ENCODE measurements at places on chromosomes 16 and 17.

- DNase-seq, result no peak
These were observed 21.8 kb downstream of the DOC2B start for GRCh38 chr17:159609-160008.

- DNase-seq, result no peak
These were observed 118.5 kb downstream of the C16orf78 start for GRCh38 chr16:49491771-49492761.

GRCh38 chr17:38602453-38602852 is 3.3 kb downstream of the SRCIN1 start:
- DNase-seq, result no peak

GRCh38 chr16:23595246-23595950 is 718 bp downstream of the NDUFAB1 start:
- DNase-seq, result no peak

DNA sequence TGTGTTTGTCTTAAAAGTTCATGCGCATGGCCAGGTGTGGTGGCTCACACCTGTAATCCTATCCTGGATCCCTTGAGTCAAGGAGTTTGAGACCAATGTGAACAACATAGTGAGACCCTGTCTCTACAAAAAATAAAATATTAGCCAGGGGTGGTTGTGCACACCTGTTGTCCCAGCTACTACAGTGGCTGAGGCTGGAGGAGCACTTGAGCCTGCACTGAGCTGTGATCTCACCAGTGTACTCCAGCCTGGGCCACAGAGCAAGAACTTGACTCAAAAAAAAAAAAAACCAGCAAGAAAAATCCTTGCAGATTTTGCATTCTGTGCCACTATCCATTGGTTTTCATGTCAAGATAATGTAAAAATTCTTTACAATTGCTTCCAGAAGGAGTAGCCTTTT is 8.2 kb downstream of the KSR1 start:
- no peak for DNase-seq

DNA sequence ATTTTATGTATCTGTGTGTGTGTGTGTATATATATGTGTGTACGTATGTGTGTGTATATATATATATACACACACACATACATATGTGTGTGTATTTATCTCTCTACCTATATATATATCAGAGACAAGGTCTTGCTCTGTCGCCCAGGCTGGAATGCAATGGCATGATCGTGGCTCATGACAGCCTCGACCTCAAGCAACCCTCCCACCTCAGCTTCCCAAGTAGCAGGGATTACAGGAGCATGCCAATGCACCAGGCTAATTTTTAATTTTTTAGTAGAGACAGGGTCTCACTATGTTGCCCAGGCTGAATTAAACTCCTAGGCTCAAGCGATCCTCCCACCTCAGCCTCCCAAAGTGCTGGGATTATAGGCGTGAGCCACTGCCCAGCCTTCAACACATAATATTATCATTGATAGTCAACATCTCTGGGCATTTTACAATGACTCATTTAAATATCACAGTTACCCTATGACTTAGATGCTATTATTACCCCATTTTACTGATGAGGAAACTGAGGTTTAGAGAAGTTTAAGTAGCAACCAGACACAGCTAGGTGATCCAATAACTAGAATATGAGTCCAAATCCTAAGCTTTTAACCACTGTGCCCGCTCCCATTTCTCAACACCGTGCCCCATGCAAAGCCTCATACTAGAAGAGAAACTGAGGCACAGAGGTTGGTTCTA is 24.3 kb downstream of the G6PC3 start:
- DNase-seq, result no peak

DNA sequence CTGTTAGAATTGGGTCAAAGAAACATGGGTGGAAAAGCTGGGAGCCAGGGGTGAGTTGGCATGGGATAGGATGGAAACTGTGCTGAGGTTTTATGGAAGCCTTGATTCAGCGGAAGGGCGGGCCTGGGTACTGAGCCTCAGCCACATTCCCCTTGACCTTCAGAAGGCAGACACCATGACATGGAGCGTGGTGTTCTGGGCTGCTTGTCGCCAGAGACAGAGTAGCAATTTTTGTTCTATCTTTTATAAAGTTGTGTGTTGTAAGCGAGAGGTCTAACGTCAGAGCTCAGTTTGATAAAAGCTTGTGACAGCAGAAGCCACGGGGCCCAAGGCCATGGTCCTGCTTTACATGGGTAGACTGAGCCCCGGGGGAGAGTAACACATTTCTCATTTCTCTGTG is 50.2 kb downstream of the SLC47A1 start:
- no peak for DNase-seq

- no peak for DNase-seq
These were observed 148.7 kb upstream of the HS3ST2 start for GRCh38 chr16:22665048-22665797.

GRCh38 chr17:28746611-28747050 is 2.8 kb downstream of the TRAF4 start:
- no peak for DNase-seq

GRCh38 chr16:50944436-50944835 is 202.6 kb downstream of the CYLD start:
- DNase-seq, result no peak

GRCh38 chr17:55830699-55831471 is 80.0 kb downstream of the PCTP start:
- DNase-seq, result no peak

- DNase-seq, result peak; percentile 91
These were observed 43.3 kb downstream of the PGS1 start for GRCh38 chr17:78421534-78422266.

- DNase-seq, result no peak
These were observed 49.8 kb downstream of the UBE2G1 start for GRCh38 chr17:4316648-4317047.

DNA sequence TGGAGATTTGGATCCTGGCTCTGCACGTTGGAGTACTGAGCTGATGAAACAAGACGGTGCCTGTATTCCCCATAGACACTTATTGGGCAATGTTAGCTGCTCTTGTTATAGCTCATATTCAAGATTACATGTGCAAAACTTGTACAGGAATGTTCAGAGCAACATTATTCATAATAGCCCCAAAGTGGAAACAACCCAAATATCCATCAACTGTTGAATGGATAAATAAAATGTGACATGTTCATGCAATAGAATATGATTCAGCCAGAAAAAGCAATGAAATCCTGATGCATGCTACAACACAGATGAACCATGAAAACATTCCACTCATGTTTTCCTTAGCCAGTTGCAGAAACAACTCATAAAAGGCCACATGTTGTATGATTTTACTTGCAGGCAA is 5.7 kb upstream of the SDR42E1 start:
- peak; percentile 39 for DNase-seq

- no peak for DNase-seq
These were observed 397.3 kb downstream of the SHISA9 start for GRCh38 chr16:13298666-13299065.

GRCh38 chr16:72050769-72051464 is 3.4 kb upstream of the HP start:
- peak; percentile 25 for DNase-seq

DNA sequence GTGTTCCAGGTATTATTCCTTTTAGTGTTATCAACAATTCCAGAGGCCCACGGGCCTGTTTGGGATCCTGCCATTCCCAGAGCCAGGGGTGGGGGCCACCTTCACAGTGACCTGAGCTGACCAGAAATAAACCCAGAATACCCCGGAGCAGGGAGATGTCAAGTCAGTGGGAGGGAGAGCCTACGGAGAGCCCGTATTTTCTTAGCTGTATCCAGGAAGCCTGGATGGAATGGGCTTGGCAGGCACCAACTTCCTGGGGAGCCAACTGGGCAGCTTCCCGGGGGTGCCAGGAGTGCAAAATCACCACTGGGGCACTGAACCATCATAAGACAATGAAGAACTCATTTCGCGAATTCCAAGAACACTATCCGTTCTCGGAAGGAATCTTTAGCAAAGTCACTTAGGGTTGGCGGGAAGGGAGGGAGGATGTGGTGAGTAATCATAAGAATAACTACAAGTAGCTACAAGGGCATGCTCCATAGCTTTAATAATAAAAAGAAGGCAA is 13.2 kb upstream of the MRTFB start:
- DNase-seq, result no peak

GRCh38 chr16:50719401-50720337 is 22.2 kb upstream of the CYLD start:
- DNase-seq, result no peak

- peak; percentile 79 for DNase-seq
These were observed 883.3 kb downstream of the CDH11 start for GRCh38 chr16:64238571-64238970.

GRCh38 chr17:14942526-14943190 is 322.5 kb downstream of the PMP22 start:
- DNase-seq, result peak; percentile 15

- DNase-seq, result no peak
These were observed 16.8 kb upstream of the TRPV2 start for GRCh38 chr17:16398270-16399267.

DNA sequence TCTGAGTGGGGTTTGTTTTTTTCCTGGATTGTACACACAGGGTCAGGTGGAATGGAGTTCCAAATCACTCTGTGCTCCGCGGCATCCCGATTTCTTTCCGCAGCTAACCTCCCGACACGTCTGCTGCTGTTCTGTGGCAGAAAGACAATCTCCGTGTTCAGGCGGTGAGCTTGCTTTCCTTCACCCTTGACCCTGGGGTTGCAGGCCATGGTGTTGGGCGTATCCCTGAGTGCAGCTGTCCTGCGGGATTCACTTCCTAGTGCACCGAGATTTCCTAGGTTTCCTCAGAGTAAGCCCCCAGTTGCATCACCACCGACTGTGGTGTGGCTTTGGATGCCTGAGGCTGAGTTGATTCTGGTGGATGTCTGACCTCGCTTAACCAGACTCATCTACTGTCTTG is 7.8 kb upstream of the ARL6IP1 start:
- DNase-seq, result no peak

- no peak for DNase-seq
These were observed 7.6 kb downstream of the PFAS start for GRCh38 chr17:8256691-8257090.

GRCh38 chr17:7111784-7112509 is 2.7 kb downstream of the ASGR2 start:
- no peak for DNase-seq

DNA sequence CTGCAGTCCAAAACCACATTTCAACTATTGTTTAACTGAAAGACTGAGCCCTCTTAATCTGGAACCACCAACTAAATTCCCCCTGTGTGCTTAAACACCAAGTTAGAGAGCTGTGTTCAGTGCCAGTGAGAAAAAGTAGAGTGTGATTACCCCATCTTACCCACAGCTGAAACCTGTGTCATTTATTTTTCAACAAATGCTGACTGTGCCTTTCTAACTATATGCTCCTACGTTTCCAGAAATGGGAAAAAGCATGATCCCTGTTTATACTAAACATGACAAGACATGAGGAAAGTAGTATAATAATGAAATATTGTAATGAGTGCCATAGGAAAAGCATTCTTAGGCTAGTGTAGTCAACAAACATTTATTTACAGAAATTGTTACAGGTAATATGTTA is 7.4 kb upstream of the TOX3 start:
- no peak for DNase-seq

- peak; percentile 90 for DNase-seq
These were observed 408.7 kb downstream of the SLC39A11 start for GRCh38 chr17:72683506-72684404.

DNA sequence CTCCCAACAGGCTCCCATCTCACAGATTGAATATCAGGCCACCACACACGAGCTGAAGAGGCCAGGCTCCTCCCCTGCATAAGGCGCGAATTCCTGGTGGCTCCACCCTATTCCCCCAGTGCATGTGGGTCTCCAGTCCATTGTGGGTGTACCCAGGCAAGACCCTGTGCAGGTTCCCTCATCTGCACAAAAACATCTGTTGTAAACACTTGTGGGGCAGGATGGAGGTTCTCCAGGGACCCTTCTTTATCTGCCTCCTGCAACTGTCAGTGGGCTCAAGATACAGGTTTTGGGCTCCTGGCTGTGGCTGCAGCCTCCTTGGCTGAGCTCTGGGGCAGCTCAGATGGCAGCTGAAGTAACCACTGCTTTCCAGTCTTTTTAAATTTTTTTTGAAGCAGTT is 17.6 kb upstream of the LGALS9 start:
- no peak for DNase-seq

GRCh38 chr16:71311553-71312158 is 22.5 kb upstream of the CMTR2 start:
- peak; percentile 25 for DNase-seq

GRCh38 chr16:23836404-23837311 is 875 bp downstream of the PRKCB start:
- DNase-seq, result no peak

GRCh38 chr16:82360024-82360783 is 190.2 kb upstream of the MPHOSPH6 start:
- no peak for DNase-seq

DNA sequence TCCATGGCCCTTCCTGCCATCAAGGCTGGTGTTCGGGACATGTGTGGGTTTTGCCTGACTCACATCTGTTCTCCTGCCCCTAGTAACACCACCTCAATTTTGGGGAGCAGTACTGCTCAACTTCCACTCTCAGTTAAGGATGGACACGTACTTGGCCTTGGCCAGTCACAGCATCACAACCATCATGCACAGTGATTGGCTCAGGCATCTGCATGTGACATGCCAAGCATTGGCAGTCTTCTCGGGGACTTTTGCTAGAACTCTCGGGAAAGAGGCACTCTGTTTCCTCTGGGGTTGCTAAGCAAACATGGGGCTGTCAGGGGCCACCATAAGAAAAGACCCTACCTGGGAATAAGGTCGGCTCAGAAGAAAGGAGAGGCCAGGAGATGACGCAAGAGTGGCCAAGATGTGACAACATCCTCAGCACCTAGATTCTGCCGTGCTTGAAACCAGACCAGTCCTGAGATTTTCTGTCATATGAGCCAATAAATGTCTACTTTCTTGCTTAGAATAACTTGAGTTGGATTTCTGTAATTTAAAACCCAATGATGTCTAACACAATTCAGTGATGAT is 11.9 kb upstream of the KDM8 start:
- no peak for DNase-seq

DNA sequence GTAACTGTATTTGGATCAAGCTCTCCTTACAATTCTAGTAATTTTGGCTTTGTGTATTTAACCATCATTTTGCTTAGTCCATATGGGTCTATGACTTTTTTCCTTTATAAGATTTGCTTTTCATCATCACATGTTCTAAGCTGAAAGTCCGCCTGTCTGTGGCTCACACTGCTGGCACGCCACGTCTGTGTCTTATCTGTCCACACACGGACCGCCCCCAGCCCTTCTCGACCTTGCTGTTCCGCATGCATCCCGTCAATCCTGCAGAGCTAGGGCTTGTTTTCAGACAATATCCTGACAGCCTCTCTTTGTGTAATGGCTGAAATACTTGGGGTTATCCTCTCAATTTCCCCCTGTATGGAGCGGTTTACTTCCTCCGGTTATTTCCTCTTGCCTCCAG is 8.4 kb upstream of the ALDH3A1 start:
- no peak for DNase-seq

DNA sequence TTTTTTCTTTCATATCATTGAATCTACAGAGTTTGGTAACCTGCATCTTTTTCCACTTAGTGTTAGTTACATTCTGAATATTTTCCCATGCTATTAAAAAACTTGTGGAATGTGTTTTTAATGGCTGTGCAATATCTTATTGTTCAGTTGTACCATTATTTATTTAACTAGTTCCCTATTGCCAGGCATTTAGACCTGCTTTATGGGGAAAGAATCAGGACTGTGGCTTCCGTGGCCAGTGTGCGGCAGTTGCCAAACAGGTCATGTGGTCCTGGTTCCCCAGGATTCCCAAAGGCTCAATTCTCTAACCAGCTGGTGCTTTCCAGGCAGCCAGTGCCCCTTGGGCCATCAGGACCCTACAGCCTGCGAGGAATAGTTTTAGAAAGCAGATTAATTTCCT is 30.8 kb downstream of the NDEL1 start:
- peak; percentile 66 for DNase-seq

GRCh38 chr16:84643180-84643583 is 5.1 kb upstream of the KLHL36 start:
- DNase-seq, result peak; percentile 94

GRCh38 chr17:5485270-5486205 is at the start of gene DERL2:
TSS of gene DERL2 (minus strand) at chr17:5486178. CDS start at chr17:5486161, 17 bp downstream.
- no peak for DNase-seq

Data from AG08395 (cell line).